ENCODE measurements at places on chromosomes 2 and 18.

- no peak for DNase-seq
Measured at GRCh38 chr2:169105476-169105875, 36.1 kb downstream of the DHRS9 start.

- no peak for DNase-seq
Measured at GRCh38 chr2:106269591-106270291, 75.6 kb upstream of the UXS1 start.

DNA sequence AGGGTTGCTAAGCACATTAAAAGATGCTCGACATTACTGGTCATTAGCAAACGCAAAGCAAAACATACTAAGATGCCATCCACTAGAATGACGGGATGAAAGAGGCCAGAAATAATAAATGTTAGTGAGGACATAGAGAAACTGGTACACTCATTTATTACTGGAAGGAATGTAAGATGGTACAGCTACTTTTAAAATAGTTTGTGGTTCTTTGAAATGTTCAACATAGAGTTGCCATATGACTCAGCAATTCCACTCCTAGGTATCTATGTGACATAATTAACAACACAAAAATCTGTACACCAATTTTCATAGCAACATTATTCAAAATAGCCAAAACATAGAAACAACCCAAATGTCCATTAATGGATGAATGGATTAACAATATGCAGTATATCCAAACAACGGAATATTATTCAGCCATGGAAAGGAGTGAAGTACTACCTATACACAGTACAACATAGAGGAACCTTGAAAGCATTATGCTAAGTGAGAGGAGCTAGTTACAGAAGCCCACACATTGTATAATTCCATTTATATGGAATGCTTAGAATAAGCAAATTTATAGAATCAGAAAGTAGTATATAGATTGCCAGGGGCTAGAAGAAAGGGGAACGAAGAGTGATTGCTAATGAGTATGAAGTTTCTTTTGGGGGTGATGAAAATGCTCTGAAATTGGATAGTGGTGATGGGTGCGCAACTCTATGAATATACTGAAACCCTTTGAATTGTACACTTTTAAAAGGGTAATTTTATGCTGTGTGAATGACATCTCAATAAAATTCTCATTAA is 61.9 kb upstream of the IL1R1 start:
- no peak for DNase-seq

DNA sequence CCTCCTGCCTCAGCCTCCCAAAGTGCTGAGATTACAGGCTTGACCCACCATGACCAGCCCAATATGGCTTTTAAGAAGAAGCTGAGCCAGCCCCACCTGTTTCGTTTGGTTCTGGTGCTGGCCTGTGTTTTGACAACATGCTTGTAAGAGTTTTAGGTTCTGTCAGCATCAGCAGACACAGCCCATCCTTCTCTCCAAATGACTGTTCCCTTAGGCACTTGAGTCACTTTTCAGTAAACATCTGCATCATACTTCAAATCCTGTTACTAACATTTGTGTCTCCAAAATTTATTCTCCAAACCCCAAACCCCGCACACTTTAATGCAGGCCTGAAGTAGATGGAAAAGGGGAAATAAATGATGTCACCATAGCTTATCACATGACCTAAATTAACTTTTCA is 1118.5 kb downstream of the TSN start:
- DNase-seq = no peak

GRCh38 chr2:186714611-186715010 is 20.8 kb downstream of the FAM171B start:
- no peak for DNase-seq

DNA sequence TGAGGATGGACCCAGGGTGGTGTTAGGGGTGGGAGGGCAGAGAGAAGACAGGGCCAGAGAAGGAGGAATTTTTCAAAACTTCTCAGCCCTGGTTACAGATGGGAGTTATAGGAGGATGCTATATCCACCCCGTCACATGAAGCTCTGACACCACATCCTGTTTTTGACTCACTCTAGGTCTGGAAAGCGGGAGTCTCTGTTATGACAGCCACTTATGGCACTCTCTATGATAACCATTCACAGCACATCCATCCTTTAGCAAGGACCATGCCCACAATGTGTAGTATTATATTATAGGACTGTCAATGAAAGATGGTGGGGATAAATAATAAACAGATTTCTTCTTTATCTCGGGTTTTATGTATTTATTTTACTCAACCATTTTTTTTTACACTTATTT is 461.2 kb downstream of the CDH2 start:
- no peak for DNase-seq

GRCh38 chr2:132979339-132980093 is 309.5 kb upstream of the LYPD1 start:
- no peak for DNase-seq

GRCh38 chr2:112055730-112056625 is 909 bp downstream of the TMEM87B start:
- DNase-seq = peak; percentile 95

- DNase-seq = peak; percentile 82
Measured at GRCh38 chr2:55112229-55113031, 62.2 kb upstream of the RTN4 start.

DNA sequence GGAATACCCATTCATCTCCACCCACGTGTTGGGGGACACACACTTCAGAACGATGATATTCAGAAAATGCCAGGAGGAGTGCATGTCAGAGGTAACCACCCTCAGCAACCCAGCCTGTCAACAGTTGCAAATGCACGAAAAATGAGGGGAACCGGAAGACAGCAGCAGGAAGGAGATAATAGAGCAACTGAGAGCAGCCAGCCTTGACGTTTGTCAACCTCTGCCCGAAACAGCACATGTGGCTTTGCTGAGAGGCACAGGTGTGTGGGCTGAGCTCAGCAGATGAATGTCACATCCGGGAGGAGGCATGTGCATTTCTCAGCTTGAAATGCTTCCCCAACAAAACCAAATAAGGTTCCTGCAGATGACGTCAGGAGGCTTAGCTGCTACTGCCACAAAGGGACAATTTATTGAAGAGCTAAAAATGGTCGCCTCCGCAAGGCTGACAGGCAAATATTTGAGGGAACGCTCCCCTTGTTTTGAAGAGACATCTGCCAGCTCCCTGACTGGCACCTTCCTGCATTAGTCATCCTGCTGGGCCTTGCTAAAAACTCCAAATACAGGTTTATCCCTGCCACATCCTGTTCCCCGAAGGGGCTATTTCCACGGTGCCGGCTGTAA is 419.0 kb downstream of the NBAS start:
- DNase-seq = peak; percentile 9

DNA sequence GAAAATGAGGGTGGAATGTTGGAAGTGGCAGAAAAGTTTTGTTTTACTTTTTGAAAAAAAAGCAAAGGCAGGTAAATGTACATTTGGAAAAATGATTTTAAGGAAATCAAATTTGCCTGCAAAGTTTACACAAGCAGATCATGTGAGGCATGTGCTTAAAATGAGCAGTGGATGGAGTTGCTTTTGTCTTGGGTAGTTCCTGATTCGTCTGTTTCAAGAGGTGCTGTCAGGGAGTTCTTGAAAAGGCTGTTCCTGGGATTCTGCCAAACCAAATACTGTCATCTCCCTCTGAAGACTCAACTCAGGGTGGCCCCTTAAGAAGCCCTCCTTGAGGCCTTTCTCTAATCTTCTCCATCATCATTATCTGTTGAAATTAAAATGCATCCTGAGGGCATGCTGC is 59.0 kb downstream of the TACR1 start:
- no peak for DNase-seq

- DNase-seq = no peak
Measured at GRCh38 chr2:177211169-177211568, 1.4 kb upstream of the HNRNPA3 start.

DNA sequence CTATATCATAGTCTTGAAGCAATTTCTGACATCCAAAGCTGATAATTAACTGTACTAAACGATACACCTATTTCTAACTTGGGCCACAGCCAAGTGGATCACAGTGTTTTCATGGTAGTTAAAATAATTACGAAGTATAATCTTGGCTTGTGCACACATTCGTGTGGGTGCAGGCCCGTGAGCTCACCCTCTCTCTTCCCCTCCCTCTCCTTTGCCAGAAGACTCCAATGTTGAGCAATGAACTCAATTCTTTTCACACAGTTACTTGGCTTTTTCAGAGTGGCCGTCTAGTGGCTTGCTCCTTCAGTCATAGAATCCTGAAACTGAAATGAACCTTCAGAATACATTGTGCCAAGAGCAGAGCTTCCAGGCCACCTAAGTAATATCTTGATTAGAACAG is 178.7 kb downstream of the NCKAP5 start:
- no peak for DNase-seq

- no peak for DNase-seq
Measured at GRCh38 chr2:24825883-24826772, 32.9 kb downstream of the CENPO start.

DNA sequence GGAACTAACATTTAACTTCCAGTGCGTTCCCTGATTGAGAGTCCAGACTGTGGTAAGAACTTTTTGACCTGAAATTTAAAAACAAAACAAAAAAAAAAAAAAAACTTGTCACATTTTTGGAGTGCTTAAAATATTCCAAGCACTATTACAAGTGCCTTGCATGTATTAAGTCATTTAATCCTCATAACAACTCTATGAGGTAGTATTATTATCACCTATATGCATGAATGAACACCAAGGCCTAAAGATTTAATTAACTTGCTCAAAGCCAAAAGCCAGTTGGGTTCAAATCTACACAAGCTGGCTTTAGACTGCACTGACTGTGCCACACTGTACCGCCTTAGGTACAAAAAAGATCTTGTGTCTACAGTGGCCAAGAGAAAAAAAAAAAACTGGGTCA is 35.2 kb downstream of the METTL4 start:
- DNase-seq = no peak

- no peak for DNase-seq
Measured at GRCh38 chr18:3401669-3402620, 48.0 kb upstream of the TGIF1 start.

DNA sequence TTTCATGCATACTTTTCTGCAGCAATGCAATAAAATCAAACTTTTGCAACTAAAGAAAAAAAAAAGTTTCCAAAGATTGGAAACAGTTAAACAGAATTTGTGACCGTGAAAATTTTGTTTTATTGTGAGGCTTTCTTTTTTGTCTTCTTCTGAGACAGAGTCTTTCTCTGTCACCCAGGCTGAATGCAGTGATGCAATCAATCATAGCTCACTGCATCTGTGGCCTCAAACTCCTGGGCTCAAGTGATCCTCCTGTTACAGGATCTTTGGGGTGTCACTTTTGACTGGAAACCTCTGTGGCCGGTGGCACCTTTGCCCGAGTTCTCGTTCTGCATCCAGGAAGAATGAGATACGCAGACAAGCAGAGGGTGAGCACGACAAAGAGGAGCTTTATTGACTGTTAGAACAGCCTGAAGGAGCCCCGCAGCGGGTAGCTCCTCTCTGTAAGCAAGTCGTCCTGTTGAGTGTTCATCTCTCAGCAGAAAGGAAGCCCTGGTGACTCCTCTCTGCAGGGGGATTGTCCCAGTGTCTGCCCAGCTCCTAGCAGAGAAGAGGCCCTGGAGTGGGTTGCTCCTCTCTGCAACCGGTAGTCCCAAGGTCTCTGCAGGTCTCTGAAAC is 16.9 kb upstream of the ILKAP start:
- DNase-seq = no peak

DNA sequence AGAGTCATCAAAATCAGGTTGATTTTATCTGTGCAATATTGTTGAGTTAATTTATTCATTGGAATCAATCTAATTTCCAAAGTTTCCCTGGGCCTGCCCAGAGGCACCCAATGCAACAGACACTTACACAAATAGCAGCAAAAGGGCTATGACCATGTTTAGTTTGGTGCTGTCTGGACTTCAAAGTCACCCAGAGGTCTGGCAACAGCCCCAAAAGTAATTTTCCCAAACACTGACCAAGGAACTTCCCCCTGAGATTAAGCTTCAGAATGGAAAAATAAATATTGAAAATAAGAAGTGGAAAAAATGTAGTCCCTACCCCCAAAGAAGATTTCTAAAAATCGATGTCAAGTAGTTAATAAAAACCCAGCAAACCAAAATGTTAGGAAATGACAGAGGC is 70.9 kb upstream of the RNF152 start:
- DNase-seq = no peak

- no peak for DNase-seq
Measured at GRCh38 chr2:20571644-20572215, 79.2 kb downstream of the HS1BP3 start.

DNA sequence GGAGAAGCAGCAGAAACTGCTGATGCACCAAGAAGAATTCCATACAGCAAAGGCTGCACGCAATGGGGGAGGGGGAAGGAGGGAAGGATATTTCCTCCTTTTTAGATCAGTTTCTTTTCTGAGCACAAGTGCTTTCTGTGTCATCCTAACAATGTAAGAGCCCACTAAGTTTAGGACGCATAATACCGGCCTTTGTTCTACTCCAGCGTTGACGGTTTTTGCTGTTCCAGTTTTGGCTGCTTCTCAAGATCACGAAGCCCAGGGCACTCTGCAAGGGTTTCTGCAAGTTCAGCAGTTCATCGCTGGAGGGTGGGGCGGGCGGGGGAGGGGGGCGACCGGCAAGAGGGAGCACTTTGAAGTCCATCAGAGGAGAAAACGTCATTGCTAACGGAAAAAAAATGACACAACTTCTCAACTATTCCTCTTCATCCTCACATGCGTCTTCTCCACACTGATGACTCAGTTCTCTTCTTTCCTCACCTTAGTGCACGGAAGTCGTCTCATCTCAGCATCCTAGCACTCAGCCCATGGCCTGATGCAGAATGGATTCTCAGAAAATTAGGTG is 8.7 kb downstream of the FAM178B start:
- DNase-seq = peak; percentile 81

DNA sequence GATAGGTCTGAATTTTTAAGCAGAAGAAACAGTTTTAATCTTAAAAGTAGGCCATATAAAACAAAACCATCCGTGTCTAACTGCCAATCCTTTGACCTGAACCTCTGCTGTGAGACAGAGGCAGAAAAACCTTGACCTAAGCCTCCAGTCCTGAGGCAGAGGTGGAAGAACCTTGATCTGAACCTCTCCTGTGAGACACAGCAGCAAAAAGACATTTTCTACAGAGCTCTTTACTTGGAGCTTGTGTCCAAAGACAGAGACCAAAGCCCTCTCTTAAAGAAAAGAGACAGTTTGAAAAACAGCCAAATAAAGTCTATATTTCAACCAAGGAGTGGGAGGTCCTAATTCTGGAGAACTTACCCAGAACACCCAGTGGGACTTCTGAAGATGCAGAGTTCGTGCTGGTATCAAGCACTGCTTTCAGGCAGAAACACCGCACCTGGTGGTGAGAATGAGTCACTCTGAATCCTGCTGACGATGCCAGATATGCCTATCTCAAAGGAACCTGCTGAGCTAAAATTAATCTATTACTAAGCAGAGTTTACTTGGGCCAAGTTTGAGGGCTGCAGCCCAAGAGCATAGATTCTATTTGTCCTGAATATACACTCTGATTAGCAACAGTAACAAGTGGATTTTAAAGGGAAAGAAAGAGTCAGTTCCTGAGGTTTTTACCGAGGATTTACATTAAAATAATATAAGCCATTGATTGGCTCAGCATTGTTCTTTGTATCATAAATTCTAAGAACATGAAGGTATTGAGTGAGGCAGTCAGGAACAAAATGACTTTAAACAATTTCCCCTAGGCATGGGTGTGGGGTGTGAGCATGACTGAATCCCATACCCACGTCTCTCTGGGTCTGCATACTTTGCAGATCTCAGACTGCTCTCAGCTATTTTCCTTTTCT is 806.4 kb downstream of the TRIB2 start:
- DNase-seq = peak; percentile 74

- no peak for DNase-seq
Measured at GRCh38 chr2:40251137-40251536, 200.8 kb downstream of the SLC8A1 start.

Measured in fibroblast of lung (primary cell).